ENCODE measurements at places on chromosomes 3 and 15.

DNA sequence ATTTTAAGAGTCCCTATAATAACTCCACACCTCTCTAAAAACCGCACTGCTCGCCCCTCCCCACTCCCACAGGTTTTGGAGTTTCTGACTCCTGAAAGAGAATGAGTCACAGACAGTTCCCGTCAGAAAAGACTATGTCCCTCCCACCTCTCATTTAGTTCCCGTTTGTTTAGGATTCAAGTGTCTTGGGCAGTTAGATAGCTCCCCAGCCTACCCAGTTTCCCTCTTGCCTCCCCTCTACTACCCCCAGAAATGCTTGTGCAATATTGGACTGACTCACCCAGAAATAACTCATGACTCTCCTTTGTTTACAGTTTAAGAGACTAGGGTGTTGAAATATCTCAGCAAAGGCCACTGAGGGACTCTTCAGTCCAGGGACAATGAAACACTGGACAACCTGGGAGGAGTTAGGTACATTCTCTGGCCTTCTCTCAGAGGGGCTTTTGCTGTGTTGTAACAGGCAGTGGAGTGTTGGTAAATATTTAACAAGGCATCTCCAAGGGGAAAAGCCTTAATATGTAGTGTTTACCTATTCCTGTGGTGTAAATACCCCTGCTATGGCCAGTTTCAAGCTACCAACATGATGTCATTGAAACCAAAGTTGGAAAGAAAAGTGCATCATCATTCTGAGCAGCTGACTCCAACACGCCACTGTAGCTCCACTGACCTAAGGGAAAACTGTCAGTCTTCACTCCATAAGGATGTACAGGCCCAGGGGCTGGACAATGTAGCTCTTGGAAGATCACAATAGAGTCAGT lies 96.1 kb upstream of the CHD2 start:
- DNase-seq, result peak; percentile 92

GRCh38 chr3:53180305-53181023 lies 19.5 kb downstream of the PRKCD start:
- no peak for DNase-seq

- no peak for DNase-seq
Observed at GRCh38 chr3:67291287-67292252, 293.5 kb downstream of the KBTBD8 start.

DNA sequence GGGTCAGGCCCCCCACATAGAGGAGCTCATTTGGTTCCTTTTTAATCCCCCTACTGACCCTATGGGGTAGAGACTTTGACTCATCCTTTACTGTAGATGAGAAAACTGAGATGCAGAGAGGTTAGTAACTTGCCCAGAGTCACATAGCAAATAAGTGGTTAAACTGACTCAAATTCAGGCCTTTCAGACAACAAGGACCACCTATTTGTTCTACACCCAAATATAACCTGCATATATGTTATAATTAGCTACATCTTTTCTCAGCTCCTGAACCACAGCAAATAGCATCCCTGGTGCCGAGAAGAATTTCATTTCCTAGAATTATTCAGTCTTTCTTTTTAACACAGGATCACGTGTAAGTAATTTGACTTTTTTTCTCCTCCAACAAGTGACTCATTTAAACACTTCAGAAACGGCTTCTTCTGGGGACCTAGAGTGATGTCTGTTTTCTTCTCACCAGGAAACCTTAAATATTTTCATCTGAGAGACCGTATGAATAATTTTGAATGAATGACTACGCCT lies 57.4 kb downstream of the MGLL start:
- no peak for DNase-seq

- DNase-seq, result no peak
Observed at GRCh38 chr3:122555275-122556071, 8.6 kb downstream of the PARP9 start.

DNA sequence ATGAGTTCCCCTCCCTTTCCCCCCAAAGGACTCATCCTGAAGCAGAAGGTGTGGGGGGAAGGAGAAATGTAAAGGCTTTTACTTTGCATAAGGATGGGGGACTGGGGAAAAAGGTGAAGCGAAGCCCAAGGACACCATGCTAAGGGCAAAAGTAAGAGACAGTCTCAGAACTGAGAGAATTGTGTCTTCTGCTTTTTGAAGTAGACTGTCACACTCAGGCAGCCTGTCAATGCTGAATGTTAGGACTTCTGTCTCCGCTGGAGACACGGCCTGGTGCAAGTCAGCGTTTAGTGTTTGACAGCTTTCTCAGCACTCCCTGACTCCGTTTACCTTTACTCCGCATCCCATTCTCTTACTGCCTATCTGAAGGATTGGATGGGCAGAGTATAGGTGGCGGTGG lies 13.8 kb downstream of the RBM5 start:
- no peak for DNase-seq

GRCh38 chr15:90691982-90692773 lies 25.0 kb upstream of the BLM start:
- DNase-seq, result no peak

GRCh38 chr15:96359616-96360521 lies 29.4 kb downstream of the NR2F2 start:
- no peak for DNase-seq

- no peak for DNase-seq
Observed at GRCh38 chr3:147672436-147672835, 263.3 kb downstream of the ZIC1 start.

GRCh38 chr3:13162549-13163320 lies 89.5 kb upstream of the IQSEC1 start:
- DNase-seq, result no peak

DNA sequence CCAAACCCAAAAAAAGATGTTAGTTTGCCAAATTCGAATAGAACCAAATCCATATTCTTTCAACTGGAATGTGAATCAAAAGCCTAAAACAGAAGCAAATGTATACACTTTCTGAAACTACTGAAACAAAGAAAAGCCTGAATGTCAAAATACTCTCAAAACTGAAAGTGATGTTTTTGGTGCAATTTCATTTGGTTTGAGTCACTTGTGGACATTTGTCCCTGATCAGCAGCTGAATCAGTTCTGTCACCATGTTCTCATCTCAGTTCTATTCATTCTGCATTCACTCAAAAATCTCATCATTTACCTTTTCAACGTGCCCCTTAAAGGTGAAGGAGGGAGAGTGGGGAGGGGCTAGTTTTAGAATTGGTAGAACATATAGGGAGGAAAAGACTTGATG lies 266.8 kb downstream of the ABHD5 start:
- DNase-seq, result no peak

- no peak for DNase-seq
Observed at GRCh38 chr3:139541532-139542288, 2.2 kb upstream of the RBP1 start.

DNA sequence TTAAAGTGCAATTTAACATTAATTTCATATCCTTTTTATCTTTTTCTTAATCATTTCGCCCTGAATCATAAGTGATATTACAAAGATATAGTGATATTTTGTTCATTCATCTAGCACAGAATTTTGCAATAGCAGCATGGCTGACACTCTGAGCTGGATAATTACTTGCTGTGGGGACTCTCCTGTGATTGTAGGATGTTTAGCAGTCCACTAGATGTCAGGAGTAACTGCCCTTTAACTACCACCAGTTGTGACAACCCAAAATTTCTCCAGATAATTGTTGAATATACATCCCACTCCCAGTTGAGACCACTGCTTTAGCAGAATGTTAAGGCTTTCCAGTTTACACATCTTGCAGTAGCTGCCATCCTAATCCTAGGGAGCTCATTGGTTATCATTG lies 196.8 kb upstream of the MBNL1 start:
- DNase-seq, result peak; percentile 21

DNA sequence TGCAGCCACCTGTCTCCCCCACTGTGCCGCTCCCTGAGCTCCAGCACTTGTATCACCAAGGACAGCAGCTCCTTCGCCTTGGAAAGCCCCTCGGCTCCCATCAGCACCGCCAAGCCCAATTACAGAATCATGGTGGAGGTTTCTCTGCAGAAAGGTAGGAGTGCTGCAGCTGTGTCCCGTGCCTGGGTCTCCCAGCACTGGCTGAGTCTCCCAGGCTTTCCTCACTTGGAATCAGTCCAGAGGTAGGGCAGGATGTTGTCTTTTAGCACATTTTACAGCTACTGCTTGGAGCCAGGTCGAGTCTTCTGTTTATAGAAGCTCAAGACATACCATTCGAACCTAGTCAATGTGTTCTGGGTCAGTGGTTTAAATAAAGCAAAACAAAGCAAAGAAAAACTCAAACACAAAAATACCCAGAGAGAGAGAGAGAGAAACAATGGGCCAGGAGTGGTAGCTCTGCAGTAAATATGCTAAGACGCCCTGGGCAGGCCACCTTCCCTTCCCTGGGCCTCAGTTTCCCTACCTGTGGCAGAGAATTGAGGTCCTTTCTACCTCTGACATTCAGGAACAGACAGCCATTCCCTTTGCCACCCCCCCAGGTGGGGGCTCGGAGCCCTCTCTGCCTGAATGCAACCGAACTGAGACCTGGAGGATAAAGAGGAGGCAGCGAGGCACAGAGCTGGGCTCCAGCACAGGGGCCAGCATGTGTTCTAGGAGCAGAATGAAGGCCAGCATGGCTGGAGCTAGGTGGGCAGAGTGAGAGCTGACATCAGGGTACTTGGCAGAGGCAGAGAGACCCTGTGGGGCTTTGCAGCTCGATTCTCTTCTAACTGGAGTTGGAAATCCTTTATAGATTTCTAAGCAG lies 44.1 kb downstream of the STARD5 start:
- DNase-seq, result no peak

- DNase-seq, result no peak
Observed at GRCh38 chr15:39354189-39354588, 226.7 kb upstream of the THBS1 start.

GRCh38 chr3:11810276-11810675 lies 36.4 kb downstream of the TAMM41 start:
- no peak for DNase-seq

GRCh38 chr15:43239732-43240491 lies 19.1 kb upstream of the EPB42 start:
- DNase-seq, result no peak

GRCh38 chr3:74489050-74489792 lies 125.2 kb downstream of the CNTN3 start:
- DNase-seq, result no peak

DNA sequence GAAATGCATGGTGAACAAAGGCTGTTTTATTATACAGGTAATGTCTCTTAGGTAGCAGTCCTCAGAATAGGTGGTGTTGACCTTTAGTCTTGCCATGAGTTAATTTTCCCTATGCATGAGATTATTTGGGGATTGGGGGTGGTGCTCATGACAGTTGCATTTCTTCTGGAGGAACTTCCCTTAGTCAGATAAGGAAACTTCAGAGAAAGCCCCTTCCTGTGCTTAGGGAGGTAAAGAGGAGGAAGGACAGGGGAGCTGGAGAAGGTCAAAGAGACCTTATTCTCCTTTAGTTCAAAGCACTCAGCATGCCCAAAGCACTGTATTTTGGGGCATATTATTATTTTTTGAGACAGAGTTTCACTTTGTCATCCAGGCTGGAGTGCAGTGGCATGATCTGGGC lies 47.7 kb downstream of the ZBTB11 start:
- DNase-seq, result no peak

GRCh38 chr3:28840976-28841376 lies 439.9 kb upstream of the RBMS3 start:
- DNase-seq, result no peak

DNA sequence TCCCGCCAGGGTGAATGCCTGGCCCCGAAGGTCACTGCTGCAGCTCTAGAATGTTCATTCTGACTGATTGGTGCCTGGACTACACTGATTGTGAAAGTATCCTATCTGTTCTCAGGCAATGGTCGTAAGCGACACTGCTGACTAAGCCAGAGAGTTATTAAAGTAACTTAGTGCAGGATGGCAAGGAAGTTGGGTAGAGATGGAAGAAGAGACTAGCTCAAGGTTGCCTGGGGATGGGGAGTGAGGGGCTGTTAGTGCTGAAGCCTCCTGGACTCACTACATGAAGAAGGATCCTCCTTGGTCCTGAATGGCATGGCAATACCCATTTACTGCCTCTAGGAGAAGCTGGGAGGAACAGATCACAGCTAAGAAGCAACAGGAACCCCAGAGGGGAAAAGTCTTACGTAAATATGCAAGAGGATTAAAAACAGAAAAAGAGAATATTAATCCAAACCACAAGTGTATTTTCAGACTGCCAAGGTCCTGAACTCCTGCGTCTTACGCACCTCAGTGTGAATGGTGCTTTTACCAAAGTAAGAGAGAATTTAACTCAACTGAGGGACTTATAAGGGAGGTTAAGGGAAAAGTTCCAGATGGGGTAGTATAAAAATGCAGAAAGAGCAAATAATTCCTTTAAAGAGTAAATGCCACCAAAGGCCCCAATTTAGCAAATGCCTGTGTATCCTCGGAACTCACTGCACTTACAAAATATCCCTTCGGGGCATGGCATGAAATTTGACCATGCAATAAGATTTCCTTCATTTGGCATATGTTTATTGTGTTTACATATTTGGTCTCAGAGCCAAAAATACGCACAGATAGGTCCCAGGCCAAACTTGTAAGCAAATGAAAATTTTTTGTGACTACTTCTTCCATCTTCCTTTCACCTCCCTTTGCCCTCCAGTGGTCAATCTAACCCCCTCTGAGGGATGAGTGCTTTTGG lies 64.0 kb upstream of the DGKG start:
- no peak for DNase-seq

DNA sequence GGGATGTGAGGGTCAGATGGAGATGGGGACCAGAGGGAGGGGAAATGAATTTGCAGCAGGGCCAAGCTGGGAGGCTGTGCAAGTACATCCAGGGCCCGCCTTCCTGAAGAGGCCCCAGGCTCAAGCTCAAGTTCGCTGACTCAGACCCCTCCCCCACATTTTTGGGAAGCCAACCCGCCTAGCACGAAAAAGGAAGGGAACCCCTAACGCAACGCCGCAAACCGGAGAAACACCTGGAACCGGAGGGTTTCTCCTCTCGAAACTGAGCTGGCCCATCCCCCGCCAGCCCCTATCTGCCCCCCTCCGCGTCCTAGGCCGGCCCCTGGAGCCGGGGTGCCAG lies 624 bp downstream of the AP3B2 start:
- DNase-seq, result no peak

DNA sequence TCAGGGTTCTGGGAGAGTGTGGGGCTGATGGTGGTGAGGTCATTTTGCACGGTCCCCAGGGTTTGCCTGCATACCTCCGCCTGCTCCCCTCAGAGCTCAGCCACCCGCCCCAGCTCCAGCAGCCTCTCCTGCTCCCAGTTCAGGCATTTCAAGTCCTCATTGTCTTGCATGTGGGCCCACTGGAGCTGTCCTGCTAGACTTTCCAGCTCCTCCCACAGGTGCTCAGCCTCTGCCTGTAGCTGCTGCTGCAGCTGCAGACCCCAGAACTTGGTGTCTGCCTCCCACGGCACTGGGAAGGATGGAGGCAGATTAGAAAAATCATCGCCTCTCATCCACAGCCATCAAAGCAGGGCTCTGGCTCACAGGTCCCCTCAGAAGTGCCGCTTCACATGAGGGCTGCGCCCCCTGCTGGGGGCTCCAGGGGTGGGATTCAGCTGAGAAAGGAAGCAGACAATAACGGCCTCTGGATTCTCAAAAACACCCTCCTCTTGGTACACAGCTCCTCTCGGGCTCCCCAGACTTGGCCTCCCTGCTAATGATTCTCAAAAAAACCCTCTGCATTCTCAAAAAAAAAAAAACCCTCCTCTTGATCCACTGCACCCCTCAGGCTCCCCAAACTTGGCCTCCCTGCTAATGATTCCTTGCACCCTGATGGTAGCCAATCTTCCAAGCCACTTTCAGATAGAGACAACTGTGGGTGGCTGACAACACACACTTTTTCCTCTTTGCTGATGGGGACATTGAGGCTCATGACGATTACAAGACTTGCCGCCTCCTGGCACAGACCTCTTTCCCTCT lies 89.3 kb upstream of the C2CD4B start:
- peak; percentile 14 for DNase-seq

- peak; percentile 72 for DNase-seq
Observed at GRCh38 chr3:58066842-58067241, 58.6 kb downstream of the FLNB start.

Measured in amniotic stem cell (primary cell).